ENCODE measurements at places on chromosomes 12 and 14.

- no peak for DNase-seq
Measured at GRCh38 chr14:22185191-22185590, 403.8 kb downstream of the DAD1 start.

- DNase-seq: no peak
Measured at GRCh38 chr12:106064721-106065021, 74.1 kb downstream of the NUAK1 start.

- no peak for DNase-seq
Measured at GRCh38 chr12:15525441-15525840, 203.1 kb downstream of the PTPRO start.

- DNase-seq: no peak
Measured at GRCh38 chr12:2813214-2814185, 1.0 kb downstream of the ITFG2 start.

- no peak for DNase-seq
Measured at GRCh38 chr12:114580306-114580705, 103.7 kb downstream of the TBX3 start.

GRCh38 chr14:76696361-76696760 is 64.9 kb upstream of the VASH1 start:
- no peak for DNase-seq

DNA sequence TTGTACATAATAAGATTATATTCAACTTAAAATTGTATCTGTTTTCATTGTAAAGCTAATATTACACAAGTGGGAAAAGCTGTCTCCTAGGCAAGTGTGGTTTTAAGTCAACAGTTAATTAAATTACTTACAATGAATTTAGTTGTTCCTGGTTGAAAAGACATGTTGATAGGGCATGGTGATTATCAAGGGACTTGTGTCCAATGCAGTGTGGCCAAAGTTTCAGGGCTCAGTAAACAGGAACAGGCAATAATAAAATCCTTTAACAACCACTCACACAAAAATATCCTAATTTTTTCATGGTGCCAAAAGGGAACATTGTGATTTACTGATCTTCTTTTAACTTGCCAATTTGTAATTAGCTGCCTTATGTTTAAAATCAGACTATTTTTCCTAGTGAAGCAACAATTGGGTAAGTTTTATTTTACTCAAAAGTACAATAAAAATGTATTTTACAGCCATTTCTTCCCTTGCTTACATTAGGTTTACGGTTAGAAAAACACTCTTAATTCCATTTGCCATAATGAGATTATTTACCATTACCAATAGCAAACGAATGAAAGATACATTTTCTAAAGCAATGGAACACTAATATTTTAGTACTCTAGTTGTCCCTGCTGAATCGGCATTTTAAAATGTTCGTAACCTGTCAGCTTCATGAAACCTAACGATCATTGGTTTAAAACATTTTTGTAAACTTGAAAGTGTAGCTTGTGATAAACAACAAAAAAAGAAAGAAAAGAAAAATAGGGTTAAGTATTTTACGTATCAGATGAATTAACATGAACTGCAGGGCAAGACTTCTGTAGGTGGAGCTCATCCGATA is 1.8 kb upstream of the WNK1 start:
- no peak for DNase-seq

DNA sequence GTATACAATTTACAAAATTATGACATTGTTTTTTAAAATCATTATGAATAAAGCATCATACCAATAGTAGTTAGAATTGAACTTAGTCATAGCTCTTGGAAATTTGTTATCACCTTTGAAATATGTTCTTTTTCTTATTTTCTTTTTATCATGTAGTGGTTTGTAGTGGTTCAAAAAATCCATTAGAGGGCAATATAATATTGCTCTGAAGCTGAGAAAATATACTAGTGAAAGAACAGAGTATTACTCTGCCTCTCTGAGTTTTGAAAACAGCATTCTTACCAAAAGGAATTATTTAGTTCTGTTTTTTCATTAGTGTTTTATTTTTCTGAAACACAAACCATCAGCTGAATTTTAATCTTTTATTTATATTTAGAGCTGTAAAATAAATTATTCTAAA is 76.2 kb downstream of the PDZRN4 start:
- no peak for DNase-seq

Measured in amygdala (tissue), 56 donors.